ENCODE measurements at places on chromosomes 2 and 18.

GRCh38 chr2:174597009-174597344 is 627 bp downstream of the WIPF1 start:
- no peak for DNase-seq

GRCh38 chr2:191931329-191931728 is 84.4 kb upstream of the CAVIN2 start:
- no peak for DNase-seq

GRCh38 chr2:65199891-65200290 is 27.7 kb upstream of the ACTR2 start:
- no peak for DNase-seq

- no peak for DNase-seq
These were observed 23.9 kb upstream of the SLC66A3 start for GRCh38 chr2:11131166-11131920.

GRCh38 chr18:42545825-42546224 is 569.7 kb downstream of the RIT2 start:
- DNase-seq, result no peak

DNA sequence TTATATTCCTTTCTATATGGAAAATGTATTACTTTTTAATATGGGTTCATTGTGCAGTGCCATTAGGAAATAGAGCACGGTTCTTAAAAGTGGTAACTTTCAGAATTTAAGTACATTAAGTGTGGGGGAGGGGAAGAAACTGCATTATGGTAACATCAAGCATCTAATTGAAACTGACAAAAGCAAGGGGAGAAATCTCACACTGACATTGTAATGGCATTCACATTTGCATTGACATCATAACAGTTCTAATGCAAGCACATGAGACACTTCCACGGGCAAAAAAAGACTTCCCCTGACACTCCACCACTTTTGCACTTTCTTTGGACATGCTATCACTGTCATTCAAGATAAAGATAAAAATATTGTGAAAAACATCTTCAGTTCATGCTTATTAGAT is 431.3 kb upstream of the SMIM21 start:
- no peak for DNase-seq

- DNase-seq, result no peak
These were observed 14.8 kb downstream of the ASPRV1 start for GRCh38 chr2:69946351-69947324.

DNA sequence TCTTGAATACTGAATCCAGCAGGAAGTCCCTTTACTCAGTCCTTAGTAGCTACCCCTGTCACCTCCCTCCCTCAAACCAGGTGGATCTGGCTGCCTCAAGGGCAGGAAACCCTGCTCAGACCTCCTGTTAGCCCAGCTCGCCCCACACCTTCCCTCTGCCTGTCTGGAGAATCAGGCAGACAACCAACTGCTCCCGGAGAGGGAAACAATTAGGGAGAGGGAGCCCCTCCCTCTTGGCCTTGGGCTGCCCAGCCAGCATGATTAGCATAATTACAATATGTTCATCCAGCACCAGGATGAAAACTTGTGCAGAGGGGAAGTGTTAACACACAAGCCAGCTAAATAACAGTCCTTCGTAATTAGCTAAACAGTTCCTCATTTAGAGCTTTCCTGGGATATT is 185.5 kb downstream of the C1D start:
- no peak for DNase-seq

DNA sequence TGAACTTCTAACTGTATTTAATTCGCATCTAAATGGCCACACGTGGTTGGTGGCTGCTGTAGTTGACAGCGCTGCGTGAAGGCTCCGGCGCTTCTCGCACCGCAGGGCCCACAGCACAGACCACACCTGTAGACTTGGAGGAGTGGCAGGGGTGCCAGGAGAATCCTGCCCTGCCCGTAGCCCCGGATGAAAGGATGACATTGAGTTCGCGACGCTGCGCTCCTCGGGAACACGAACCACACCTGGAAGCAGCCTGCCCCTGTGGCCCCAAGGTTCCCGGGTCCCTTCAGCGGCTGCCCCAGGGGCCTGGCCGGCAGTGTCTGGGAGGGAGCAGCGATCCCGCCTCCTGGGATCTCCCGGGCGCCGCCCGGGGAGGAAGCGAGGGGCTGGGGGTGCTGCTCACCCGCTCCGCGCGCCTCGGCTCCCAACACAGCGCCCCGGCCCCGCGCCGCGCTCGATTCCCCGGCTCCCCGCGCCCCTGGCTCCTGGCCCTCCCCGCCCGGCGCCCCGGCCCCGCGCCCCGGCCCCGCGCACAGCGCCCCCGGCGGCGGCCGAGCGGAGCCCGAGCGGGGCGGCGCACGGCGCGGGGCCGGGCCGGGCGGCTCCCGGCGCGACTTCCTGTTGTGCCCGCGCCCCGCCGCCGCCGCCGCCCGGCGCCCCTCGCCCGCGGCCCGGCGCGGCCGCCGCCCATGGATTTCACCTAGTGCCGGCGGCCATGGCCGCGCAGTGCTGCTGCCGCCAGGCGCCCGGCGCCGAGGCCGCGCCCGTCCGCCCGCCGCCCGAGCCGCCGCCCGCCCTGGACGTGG is at the start of gene RNPEPL1:
Gene RNPEPL1 (plus strand): TSS at position 613 of the 806 bp plus-strand sequence. CDS start 103 bp downstream, at position 716.
- no peak for DNase-seq

DNA sequence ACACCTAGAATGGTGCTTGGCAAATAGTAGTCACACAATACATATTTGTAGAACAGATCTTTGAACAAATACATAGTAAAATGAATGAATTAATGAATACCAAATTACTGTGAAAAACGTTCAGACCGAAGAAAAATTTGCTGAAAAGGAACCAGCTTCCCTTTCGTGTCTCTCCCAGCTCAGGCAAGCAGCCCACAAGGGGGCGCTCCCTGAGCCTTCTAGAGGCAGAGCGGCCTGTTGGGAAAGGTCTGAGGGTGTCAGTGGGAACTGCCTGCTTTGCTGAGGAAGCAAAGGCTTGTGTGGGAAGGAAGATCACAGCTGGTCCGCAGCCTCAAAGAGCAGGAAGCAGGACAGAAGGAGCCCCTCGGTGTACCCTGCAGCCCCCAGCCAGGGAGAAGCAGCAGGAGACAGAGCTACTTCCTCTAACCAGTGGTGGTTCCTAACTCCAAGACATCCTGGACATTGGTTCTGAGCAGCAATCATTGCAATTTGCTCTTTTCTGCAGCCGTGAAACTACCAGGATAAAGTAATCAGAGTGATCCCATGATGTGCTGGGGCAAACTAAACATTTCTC is 231.1 kb downstream of the ANKRD30B start:
- no peak for DNase-seq

Data from NCI-H1930 (cell line).